ENCODE measurements at places on chromosomes 12 and 14.
A peak's percentile ranks its signal among the peaks of the same experiment; 100 is the strongest.

- no peak overlapping the region for H3K4me3 ChIP-seq
- DNase-seq = no peak
- no peak overlapping the region for H3K27ac ChIP-seq
- no peaks in the 10 kb centered on the region for H3K27me3 ChIP-seq
- no peaks in the 10 kb centered on the region for H3K36me3 ChIP-seq
Observed at GRCh38 chr12:38201461-38202276, 114.9 kb upstream of the ALG10B start.

GRCh38 chr12:56766535-56766934 is 3.4 kb downstream of the HSD17B6 start:
- no peak overlapping the region for H3K4me3 ChIP-seq
- DNase-seq = peak; percentile 36
- H3K27ac ChIP-seq = peak overlapping the region; percentile 1

DNA sequence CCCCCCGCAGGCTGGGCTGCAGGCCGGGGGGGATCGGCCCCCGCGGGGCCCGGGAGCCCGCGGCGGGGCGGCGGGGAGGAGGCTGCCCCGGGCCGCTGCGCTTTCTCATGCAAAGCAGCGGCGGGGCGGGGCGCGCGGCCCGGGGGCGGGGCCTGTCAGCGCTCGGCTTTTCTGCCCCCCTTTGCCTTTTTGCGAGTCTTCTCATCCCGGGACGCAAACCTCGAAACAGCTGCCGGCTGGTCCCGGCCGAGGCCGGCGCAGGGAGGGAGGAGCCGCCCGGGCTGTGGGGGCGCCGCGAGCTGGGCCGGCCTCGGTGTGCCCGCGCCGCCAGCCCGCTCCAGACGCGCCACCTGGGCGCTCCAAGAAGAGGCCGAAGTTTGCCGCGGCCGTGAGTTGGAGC is at the start of gene FZD10:
TSS of gene FZD10 (plus strand) at position 198 of the 400 bp plus-strand sequence. CDS start 479 bp downstream, outside the sequence.
- H3K4me3 ChIP-seq = peak within 1 kb of the TSS; percentile 56
- peaks cover 6% of the 10 kb centered on the region for H3K4me1 ChIP-seq
- DNase-seq = no peak
- peak within 1 kb of the TSS; percentile 92 for H3K27ac ChIP-seq

DNA sequence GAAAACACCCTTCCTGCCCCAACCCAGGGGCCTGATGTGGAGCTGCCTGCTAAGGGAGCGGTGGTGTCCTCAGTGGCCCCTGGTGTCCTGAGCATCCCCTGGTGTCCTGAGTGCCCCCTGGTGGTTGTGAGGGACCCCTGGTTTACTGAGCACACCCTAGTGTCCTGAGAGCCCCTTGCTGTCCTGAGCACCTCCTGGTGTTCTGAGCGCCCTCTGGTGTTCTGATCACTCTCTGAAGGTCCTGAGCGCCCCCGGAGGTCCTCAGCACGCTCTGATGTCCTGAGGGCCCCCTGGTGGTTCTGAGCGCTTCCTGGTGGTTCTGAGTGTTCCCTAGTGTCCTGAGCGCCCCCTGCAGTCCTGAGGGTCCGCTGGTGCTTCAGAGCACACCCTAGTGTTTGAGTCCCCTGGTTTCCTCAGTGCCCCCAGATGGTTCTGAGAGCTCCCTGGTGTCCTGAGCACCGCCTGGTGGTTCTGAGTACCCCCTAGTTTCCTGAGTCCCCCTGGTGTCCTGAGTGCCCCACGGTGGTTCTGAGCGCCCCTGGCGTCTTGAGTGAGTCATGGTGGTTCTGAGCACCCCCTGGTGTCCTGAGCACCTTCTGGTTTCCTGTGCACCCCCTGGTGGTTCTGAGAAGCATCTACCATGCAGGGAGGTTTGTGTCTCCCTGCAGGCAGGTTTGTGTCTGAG is 1004.2 kb downstream of the TMEM121 start:
- H3K27ac ChIP-seq = no peak overlapping the region
- H3K36me3 ChIP-seq = no peaks in the 10 kb centered on the region
- peaks cover 4% of the 10 kb centered on the region for H3K4me1 ChIP-seq
- DNase-seq = peak; percentile 36

GRCh38 chr12:27906658-27907473 is 65.7 kb downstream of the PTHLH start:
- no peak for DNase-seq
- peaks cover 21% of the 10 kb centered on the region for H3K27me3 ChIP-seq
- no peak overlapping the region for H3K27ac ChIP-seq
- H3K36me3 ChIP-seq = no peaks in the 10 kb centered on the region
- H3K4me3 ChIP-seq = no peak overlapping the region
- no peaks in the 10 kb centered on the region for H3K4me1 ChIP-seq

DNA sequence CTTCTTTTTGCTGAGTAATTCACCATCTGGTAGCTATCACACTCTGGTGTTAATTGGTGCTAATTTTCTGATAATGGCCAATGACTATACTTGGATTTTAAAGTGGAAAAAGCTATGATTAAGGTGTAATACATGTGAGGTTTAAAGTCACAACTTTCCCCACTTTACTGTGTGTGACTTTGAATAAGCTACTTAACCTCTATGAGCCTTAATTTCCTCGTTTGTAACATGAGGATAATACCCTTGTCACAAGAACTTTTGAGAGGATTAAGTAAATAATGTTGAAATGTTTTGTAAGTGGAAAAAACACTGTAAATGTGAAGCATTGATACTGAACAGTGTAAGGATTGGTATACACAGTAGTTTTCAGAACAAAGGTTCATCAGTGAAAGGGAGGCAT is 65.3 kb downstream of the MSRB3 start:
- H3K27me3 ChIP-seq = no peaks in the 10 kb centered on the region
- no peaks in the 10 kb centered on the region for H3K4me1 ChIP-seq
- H3K36me3 ChIP-seq = no peaks in the 10 kb centered on the region
- H3K4me3 ChIP-seq = no peak overlapping the region
- no peak overlapping the region for H3K27ac ChIP-seq

GRCh38 chr14:48735607-48736006 is 850.6 kb downstream of the RPS29 start:
- DNase-seq = no peak
- no peak overlapping the region for H3K4me3 ChIP-seq
- no peaks in the 10 kb centered on the region for H3K27me3 ChIP-seq

- H3K36me3 ChIP-seq = no peaks in the 10 kb centered on the region
- no peaks in the 10 kb centered on the region for H3K4me1 ChIP-seq
- peaks cover 6% of the 10 kb centered on the region for H3K27me3 ChIP-seq
- no peak for DNase-seq
Observed at GRCh38 chr12:128942960-128943477, 89.7 kb downstream of the GLT1D1 start.

GRCh38 chr14:34119107-34119858 is 168.4 kb upstream of the EGLN3 start:
- H3K4me3 ChIP-seq = no peak overlapping the region
- no peaks in the 10 kb centered on the region for H3K36me3 ChIP-seq
- H3K27ac ChIP-seq = no peak overlapping the region
- DNase-seq = no peak

DNA sequence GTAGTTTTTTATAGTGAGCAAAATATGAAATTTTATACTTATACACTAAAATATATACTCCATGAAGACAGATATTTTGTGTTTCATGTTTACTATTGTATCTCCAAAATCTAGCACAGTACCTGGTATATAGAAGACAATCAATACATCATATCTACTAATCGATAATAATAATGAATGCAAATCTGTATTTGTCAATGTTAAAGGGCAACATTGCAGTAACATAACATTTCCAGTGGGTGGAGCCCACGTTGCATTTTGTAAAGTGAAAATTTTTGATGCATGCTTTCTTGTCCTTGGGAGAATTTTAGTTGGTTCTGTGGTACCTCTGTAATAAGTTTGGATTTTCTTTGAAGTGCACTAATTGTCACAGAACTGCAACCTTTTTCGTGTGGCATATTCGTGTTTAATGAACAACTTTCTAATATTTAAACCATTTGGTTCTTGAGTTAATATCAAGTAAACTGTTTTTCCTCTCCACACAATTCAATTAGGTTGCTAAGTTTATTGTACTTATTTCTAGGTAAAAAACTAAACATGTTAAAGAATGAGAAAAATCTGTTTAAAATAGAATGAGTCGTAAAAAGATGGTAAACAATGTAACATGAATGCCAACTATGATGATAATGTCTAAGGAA is 47.4 kb downstream of the AVPR1A start:
- no peak for DNase-seq
- H3K4me1 ChIP-seq = no peaks in the 10 kb centered on the region
- H3K27ac ChIP-seq = no peak overlapping the region

All from stimulated activated naive B cell treated with anti-CD40 and anti-IgM and Interleukin-4, amounts not matched to agents 10 μg/mL and 1 μg/mL and 100 μg/mL, for 72 hours (primary cell).